ENCODE measurements at places on chromosomes 16 and 17.

- DNase-seq, result no peak
Measured at GRCh38 chr17:57282296-57282695, 26.0 kb downstream of the MSI2 start.

DNA sequence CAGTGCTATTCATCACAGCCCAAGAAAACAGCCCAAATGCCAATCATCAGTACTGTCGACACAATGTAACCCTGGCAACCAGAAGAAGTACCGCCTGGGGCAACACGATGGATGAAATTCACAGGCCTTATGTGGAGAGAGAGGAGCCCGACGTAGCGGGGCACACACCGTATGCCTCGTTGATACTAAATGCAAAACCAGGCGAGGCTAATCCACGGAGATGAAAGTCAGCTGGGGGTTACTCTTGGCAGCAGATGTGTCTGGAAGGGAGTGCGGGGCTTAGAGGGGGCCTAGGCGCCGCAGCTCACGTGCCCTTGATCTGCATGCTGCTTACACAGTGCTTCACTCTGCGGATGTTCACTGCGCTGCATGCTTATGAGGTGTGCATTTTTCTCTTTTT lies 29.8 kb downstream of the ITGAE start:
- DNase-seq, result peak; percentile 45

- no peak for DNase-seq
Measured at GRCh38 chr17:75371339-75371738, 34.1 kb downstream of the GRB2 start.

GRCh38 chr16:29876217-29876593 lies 13.2 kb upstream of the CDIPT start:
- DNase-seq, result no peak

DNA sequence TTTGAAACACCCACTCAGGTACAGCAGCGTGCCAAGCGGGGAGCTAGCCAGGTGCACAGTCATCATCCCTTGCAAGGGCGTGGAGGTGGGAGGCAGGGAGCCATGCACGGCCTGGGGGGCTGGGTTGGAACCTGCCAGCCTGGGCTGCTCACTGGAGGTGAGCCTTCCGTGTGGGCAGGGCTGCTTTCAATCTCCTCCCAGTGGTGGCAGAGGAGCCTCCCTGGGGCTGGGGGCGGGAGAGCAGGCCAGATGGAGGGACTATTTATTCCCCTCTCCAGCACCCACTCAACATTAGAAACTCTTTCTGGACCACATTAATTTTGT lies 90.3 kb downstream of the KATNIP start:
- no peak for DNase-seq

GRCh38 chr17:39305978-39306377 lies 80.2 kb upstream of the STAC2 start:
- DNase-seq, result no peak

DNA sequence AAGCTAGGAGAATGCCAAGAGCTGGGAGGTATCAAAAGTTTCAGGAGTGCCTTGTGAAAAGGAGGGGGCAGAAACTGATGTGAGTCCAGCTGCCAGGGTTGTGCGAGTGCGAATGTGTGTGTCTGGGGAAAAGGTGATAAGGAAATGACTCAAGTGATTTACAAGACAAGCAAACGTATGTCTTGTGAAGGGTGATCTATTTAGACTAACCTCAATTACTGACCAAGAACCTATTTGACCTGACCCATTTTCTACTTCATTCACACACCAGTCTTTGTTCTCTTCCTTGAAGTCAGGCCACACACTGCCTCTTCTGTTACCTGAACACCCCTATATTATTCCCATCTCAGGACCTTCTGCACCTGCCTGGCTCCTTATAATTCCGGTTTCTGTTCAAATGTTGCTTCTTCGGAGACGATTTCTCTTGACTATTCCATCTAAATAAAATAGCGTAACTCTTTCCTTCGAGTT lies 1.0 kb downstream of the GDE1 start:
- no peak for DNase-seq

GRCh38 chr16:48629531-48629930 lies 19.6 kb upstream of the N4BP1 start:
- no peak for DNase-seq

DNA sequence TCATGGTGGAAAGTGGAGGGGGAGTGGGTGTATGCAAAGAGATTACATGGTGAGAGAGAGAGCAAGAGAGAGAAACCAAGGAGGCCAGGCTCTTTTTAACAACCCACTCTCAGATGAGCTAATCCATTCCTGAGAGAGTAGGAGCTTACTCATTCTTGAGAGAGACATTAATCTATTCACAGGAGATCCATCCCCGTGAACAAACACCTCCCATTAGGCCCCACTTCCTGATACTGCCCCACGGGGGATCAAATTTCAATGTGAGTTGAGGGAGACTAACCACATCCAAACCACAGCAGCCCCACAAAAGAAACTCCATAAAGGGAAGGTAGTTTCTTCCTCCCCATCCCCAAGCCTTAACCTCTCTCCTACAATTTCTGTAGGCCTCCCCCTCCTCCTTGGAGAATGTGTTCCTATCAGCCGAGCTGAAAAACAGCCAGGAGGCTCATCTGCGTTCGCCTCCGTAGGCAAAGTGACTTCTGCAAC lies 450.0 kb downstream of the NPIPA7 start:
- DNase-seq, result no peak

GRCh38 chr17:57004944-57005579 lies 27.1 kb downstream of the SCPEP1 start:
- DNase-seq, result peak; percentile 15

- DNase-seq, result no peak
Measured at GRCh38 chr17:67471118-67471517, 94.0 kb downstream of the PITPNC1 start.

DNA sequence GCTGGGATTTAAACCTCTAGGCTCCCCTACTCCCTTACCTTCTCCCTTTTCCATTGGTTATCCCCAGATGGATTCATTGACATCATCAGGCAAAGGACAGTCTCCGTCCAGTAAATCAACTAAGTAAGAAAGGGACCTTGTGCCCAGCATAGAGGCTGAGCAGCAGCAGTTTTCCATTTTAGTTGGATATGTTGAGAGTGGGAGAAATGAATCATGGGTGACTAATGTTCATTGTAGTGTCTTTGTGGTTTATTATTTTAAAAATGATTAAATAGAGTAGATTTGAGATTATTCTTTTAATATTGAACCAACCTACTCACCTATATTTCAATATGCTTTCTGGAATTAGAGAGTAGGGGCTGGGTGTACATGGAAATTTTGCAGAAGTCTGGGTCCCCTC lies 99.4 kb upstream of the CACNG3 start:
- no peak for DNase-seq

DNA sequence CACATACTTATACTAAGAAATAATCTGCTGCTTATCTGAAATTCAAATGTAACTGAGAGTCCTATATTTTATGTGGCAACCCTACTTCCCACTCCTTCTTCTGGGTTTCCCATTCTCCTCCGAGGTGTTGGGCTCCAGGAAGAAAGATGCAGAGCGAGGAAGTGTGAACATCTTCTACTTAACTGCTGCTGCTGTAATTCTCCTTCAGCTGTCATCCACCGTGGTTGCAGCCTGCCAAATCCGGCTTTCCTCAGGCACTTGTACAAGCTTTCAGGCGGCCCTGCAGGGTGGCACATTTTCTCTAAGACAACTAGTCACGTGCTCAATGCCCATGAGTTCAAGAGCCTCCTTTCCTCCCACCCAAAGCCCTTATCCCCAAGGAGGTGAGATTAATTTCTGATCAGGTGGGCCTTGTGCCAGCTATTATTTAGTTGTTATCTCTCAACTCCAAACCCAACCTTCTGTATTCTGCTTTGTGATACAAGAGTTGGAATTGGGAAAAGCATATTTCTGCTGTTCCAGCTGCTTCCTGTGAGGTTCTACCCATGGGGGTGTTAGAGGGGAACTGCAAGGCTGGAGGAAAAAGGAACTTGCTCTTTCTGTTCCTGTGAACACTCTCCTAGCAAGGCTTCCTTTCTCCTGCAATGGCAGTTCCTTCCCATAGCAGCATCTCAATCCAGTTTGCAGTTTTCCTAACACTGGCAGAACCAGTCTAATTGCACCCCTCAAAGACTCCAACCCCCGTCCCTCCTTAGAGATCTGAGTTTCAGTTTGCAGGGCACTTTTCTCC lies 67.6 kb upstream of the RBBP6 start:
- DNase-seq, result no peak

GRCh38 chr16:80009971-80010659 lies 409.6 kb upstream of the MAF start:
- no peak for DNase-seq

DNA sequence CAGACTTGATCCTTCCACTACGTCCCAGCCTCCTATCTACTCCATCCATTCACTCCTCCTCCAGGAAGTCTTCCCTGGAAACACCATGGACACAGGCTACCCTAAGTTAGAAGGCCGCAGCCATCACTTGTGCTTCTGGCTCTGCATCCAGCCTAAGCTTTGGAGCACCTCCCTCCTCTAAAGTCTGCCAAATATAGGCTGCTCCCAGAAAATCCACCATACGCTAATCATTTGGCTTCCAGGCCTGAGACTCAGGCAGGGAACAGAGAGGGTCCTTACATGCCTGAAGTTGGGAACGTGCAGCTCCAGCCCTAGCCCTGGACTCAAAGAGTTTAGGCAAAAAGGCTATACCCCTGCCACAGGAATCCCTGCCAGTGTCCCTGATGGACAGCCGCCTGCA lies 6.7 kb downstream of the PCGF2 start:
- no peak for DNase-seq

- DNase-seq, result no peak
Measured at GRCh38 chr16:58828901-58829545, 94.9 kb upstream of the GOT2 start.
